Activated CD4-positive, alpha-beta T cell treated with anti-CD3 and anti-CD28 coated beads, Interleukin-2, amount 50 U/mL, for 4 hours (primary cell): ENCODE measurements at places on chromosomes 7 and 10.

DNA sequence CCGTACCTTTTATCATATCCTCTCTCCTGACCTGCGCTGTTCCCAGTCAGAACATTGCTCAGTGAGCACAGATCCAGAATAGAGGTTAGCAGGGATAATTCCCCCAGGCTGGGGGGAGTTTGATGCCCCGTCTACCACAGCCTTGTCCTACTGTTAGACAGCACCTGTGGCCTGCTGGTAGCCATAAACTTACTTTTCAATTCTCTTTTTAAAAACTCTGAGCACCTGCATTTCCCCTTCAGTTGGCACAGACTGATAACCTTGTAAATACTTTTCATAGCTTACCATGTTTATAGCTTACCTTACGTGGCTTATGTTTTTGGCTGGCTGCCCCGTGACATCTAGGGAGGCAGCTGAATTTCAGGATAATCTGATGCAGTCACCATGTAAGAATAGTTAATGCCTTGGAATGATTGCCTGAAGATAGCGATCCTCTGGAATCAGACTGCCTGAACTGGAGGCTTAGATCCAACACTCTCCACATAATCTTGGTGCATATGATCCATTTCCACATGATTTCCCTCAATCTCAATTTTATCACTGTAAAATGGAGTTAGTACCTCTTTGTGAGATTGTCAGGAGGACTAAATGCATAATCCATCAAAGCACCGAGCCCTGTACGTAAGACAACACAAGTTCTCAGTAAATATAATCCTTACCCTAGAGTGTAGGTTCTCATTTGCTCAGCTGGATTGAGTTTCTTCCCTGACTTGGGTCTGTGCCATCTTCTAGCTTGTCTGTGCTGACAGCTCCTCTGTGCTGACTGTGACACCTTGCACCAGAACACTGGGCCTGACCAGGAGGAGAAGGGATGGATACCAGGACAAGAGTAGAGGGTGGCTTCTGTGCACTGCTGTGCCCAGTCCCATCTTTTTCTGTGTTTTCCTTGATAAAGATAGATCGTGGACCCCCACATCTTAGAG lies 111.7 kb upstream of the GJD4 start:
- no peak for DNase-seq

- no peak for DNase-seq
Measured at GRCh38 chr7:31432836-31433340, 81.0 kb upstream of the ITPRID1 start.

DNA sequence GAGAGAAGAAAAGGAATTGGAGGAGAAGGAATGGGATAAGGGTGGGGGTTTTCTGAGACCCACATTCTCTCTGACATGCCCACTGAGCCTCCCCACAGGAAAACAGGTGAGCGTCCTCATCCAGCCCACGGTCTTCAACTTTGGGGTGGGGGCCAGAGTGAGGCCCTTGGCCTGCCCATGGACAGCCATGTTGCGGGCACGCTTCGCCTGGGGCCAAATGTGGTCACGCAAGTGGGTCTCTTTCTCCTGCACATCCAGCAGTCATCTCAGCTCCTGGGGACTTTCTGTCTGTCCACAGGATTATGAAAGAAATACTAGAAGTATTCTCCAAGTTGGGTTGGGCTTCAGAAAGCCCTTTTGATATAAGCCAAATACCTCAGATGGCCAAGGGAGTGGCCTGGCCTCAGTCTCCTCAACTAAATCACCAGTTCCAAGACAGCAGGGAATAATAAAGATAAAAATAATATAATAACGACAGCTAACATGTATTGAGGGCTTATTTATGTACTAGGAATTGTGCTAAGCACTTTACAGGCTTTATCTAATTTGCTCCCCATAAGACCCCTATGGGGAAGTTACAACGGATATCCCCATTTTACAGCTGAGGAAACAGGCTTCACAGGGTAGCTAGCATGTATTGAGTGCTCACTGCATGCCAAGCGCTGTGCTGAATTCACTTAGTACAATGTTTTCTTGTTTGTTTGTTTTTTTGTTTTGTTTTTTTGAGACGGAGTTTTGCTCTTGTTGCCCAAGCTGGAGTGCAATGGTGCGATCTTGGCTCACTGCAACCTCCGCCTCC lies 57.2 kb upstream of the LBX1 start:
- no peak for DNase-seq

- no peak for DNase-seq
Measured at GRCh38 chr7:114130866-114131265, 212.1 kb upstream of the PPP1R3A start.

DNA sequence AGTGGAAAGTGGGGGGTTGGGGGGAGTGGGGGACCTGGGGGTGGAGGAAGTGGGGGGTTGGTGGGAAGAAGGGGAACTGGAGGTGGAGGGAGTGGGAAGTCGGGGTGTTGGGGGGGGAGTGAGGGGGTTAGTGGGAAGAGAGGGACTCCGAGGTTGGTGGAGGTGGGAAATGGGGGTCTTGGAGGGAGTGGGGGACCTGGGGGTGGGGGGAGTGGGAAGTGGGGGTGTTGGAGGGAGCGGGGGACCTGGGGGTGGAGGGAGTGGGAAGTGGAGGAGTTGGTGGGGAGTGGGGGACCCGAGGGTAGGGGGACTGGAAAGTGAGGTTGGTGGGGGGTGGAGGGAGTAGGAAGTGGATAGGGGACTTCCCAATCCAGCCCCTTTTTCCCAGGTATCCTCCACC lies 906 bp upstream of the MMD2 start:
- no peak for DNase-seq

DNA sequence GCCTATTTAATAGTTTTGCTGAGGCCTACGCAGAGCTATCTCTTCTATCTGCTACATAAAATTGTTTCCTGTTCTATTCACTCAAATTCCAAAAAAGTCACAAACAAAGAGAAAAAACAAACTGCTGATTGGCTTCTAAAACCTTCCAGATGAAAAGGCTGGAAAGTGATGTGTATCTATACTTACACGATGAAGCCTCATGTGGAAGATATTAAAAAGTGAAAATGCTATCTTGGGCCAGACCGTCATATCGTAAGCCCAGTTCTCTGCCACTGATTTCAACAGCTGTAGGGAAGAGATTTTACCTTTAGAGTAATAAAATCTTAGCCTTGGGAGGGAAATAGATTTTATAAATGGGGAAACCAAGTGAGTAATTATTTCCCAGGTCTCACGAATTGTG lies 394.8 kb downstream of the KIF20B start:
- no peak for DNase-seq

GRCh38 chr10:84704101-84704500 lies 375.7 kb downstream of the CCSER2 start:
- no peak for DNase-seq

DNA sequence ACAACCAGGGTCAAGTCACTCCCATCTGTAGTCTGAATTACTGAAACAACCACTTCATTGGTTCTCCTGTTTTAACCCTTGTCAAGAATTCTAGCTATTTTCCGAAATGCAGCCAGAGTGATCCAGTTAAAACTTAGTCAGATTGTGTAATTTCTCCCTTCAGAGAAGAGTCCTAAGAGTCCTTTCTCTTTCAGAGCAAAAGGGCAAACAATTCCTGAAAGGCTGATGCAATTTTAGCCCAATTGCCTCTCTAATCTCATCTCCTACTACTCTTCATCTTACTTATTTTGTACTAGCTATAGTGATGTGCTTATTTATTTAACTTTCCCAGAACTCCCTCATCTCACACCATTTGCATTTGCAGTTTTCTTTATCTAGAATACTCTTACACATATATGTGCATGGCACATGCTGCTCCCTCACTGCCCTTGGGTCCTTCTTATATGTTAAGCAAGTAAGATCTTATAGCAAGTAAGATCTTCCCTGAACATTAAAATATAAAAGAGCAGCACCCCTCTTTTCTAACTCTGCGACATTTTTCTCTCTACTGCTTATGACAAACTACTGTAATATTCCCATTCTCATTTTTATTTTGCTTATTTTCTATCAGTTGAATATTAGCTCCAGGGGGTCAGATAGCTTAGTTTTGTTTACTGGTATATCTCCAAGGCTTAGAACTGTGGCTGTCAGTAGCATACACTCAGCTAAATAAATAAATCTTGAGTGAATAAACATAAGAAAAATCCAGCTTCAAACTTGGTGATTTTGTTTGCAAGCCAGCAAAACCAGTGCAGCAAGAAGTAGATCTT lies 44.6 kb downstream of the HGF start:
- no peak for DNase-seq

DNA sequence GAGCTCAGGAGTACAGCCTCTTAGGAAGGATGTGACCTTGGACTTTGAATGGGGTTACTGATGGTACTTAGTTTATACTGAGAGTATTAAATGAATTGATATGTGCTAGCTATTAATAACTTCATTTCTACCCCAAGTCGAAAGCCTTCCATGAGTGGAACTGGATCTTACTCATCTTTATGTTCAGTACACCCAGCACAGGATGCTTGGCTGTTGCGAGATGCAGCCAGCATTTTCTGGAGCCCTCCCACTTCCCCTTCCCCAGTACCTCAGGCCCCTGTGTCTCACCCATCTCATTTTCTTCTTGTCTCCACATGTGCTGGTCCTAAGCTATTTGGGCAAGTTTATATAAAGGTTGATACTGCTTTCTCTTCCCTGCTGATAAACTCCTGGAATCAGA lies 7.2 kb downstream of the UPP1 start:
- DNase-seq = no peak

DNA sequence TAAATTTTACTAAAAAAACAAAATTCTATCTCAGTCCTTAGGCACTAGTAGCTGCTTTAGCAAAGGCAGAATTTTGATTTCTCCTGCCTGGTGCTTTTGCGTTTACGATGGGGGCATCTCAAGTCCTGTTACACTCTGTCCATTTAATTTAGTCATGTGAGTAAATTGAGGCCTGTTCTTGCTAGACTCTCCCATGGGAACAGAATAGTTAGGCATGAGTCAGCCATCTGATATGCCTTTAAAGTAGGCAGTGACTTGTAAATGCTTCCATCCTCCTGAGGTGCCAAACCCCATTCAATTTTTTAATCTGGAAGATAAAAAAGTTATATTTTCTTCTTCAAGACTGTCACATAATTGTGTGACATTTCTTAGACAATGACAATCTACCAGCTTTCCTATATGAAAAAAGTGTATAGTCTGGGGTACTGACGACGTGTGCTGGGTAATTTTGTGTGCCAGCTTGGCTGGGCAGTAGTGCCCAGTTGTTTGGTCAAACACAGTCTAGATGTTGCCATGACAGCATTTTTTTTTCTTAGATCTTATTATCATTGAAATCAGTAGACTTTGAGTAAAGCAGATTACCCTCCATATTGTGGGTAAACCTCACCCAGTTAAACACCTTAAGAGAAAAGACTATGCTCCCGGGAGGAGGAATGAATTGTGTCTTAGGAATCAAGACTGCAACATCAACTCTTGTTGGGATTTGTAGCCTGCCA lies 603.4 kb downstream of the SORCS1 start:
- DNase-seq = no peak
